A549 treated with Mapracorat at 1 μM for 4 hours (cell line): ENCODE measurements at places on chromosomes 2 and 18. TPM values are rescaled to one million over a fixed set of nuclear protein-coding genes. Genes with fewer than 3 reads are reported as not detected.

Gene ZCCHC2
- total RNA-seq, result 7.8 to 10.2 TPM (median 9.2 TPM) in 5 replicates

Gene SPHKAP
- total RNA-seq, result not detected in 5 replicates

Gene COL6A3
- 0.11 to 0.47 TPM (median 0.30 TPM) in 5 replicates for total RNA-seq

Gene DSG1
- total RNA-seq, result not detected in 5 replicates

Gene SRSF7
- 294 to 422 TPM (median 345 TPM) in 5 replicates for total RNA-seq

Gene GAL3ST2
- 0.15 to 0.42 TPM (median 0.25 TPM) in 5 replicates for total RNA-seq

Gene SCN3A
- total RNA-seq, result 0.01 TPM in 1 of 5 replicates, not detected in the others

Gene MRO
- total RNA-seq, result 0.02 to 0.32 TPM (median 0.26 TPM) in 5 replicates

Gene HOXD13
- 0.12 to 0.30 TPM (median 0.22 TPM) in 5 replicates for total RNA-seq
